ENCODE measurements at places on chromosomes 16 and 17. TPM values are rescaled to one million over a fixed set of nuclear protein-coding genes. Genes with fewer than 3 reads are reported as not detected.

ABHD15 gene
- 6.9 TPM for polyA plus RNA-seq

TEKT1 gene
- not detected for polyA plus RNA-seq

BCL7C gene
- 47.2 TPM for polyA plus RNA-seq

- no peak for DNase-seq
Observed at GRCh38 chr17:16259926-16260325, 42.9 kb downstream of the PIGL start.

DNA sequence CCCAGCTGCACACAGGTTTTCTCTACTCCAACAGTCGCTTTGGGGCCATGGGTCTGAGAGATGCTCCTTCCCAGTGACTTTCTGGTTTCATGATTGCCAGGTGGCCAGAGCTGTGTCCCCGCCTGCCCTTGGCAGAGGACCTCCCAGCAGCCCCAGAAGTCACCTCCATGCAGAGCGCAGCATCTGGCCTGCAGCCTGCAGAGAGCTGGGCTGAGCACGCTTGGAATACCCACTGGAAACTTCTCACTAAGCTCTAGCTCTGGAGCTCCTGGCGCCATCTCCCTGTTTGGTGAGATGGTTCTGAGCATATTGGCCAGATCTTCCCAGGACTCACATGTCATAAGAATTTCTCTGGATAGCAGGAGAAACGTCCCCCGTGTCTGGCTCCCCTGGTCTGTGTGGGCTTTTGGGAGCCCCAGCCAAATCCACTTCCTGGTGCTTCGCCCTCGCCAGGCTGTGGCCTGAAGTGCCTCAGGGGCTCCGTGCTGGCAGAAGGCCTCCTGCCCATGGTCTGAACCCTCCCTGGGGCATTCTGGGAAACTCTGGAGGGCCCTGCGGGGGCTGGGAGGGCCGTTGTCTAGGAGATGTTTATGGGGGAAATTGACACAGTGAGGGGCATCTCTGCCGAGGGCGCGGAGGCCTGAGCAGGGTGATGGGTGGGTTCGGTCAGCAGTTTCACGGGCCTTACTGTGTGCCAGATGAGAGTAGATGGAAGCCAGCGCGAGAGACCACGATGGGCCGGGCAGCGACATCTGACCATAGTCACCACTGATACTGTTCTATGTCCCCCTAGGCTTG, 73.2 kb upstream of the CIBAR2 start:
- no peak for DNase-seq

GRCh38 chr17:1870592-1870991, 40.8 kb downstream of the RPA1 start:
- no peak for DNase-seq

DNA sequence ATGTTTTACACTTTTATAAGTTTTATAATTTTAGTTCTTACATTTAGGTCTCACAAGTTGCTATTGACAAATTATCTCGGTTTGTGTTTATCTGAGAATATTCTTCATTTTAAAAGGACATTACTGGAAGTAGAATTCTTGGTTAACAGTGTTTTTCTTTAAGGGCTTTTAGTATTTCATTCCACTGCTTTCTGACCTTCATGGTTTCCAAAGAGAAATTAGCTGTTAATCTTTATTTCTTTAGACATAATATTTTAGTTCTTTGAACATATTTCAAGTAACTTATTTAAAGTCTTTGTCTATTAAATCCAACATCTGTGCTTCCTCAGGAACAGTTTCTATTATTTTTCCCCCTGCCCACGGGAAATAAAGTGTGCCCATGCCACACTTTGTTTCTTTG, 240.1 kb upstream of the AXIN2 start:
- no peak for DNase-seq

GRCh38 chr17:50949989-50950877, 84.1 kb upstream of the TOB1 start:
- DNase-seq: no peak

All from left renal pelvis (tissue), 4 donors.